CD4-positive, alpha-beta T cell treated with Interleukin-12 subunit alpha and Interleukin-12 subunit beta, for 1 hour (primary cell): ENCODE measurements at places on chromosomes 6 and 20.

GRCh38 chr20:3847429-3847940 lies 851 bp downstream of the MAVS start:
- no peak for DNase-seq

- no peak for DNase-seq
Measured at GRCh38 chr6:684831-685636, 7.9 kb downstream of the EXOC2 start.

GRCh38 chr6:121437851-121438651 lies 2.6 kb downstream of the GJA1 start:
- no peak for DNase-seq

DNA sequence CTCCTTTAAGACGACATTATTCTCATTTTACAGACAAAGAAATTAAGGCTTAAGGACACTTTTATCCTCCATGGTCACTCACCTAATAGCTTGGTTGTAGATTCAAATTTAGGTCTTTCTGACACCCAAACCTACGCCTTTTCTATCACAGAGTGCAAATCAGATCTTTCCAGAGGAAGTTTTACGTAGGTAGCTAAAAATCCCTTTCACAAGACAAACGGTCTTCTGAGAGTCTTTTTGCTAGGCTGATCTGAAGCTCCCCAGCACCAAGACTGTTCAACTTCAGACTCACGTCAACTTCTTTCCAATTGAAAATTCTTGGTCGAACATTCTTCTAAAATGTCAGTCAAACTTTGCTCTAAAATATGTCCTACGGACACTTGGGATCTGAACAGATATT lies 46.5 kb downstream of the BLOC1S5 start:
- no peak for DNase-seq

DNA sequence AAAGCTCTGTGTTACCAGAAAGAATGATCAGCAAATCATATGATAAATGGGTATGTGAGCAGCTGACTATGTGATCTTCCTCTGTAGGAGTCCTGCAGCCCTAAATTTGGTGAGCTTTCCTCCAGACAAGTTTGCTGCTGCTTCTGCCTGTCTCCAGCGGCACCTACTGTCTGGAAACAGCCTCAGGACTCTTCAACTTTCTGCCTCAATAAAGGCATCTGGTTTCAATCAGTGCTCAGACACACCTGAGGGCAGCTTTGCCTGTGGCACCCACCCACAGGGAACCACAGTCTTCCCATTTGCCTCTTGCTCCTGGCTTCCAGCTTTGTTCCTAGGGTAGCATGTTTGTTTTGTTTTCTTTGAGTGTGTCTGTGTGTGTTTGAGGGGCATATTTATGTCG lies 727.9 kb upstream of the MAN1A1 start:
- DNase-seq: no peak

GRCh38 chr20:35992713-35993335 lies 24.4 kb downstream of the CNBD2 start:
- DNase-seq: peak; percentile 70

GRCh38 chr6:77228279-77228678 lies 235.0 kb downstream of the HTR1B start:
- no peak for DNase-seq

GRCh38 chr6:122389704-122390372 lies 9.6 kb upstream of the HSF2 start:
- no peak for DNase-seq

DNA sequence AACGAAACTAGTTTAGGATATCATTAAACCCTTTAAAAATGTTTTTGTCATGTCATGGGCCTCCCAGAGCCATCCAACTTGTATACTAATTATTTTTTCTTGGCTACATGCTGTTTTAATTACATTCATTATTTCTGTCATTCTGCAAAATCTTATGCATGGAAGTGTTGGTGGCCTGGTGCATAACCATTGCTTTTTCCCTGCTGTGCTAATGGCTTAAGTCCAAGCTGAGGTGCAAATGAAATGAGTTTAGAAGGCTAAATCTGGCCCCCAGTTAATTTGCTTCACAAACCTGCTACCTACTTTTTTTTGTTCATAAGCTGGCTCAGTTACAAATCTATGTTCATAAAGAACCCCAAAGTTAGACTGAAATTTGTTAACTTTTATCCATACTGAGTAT lies 1249.9 kb downstream of the EPHA7 start:
- DNase-seq: no peak

- peak; percentile 30 for DNase-seq
Measured at GRCh38 chr20:43840382-43841070, 74.1 kb upstream of the TOX2 start.

GRCh38 chr20:60926831-60927230 lies 325.2 kb upstream of the CDH4 start:
- DNase-seq: no peak

DNA sequence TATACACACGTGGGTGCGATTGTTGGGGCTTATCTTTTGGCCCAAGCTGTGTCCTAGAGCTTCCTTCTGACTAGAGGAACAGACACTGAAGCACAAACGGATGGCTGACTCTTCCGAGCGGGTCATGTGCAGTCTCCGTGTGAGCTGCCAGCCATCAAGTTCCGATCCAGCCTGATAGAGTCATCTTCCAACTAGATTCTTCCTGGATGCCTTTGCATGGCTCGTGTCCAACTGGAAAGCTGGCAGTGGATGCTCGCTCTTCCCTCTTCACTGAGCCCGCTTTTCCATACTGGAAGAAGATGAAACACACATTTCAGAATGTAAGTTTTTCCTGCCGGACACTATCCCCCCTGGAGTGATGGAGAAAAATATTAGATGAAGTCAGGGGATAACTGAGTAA lies 148.1 kb downstream of the SCML4 start:
- DNase-seq: no peak

DNA sequence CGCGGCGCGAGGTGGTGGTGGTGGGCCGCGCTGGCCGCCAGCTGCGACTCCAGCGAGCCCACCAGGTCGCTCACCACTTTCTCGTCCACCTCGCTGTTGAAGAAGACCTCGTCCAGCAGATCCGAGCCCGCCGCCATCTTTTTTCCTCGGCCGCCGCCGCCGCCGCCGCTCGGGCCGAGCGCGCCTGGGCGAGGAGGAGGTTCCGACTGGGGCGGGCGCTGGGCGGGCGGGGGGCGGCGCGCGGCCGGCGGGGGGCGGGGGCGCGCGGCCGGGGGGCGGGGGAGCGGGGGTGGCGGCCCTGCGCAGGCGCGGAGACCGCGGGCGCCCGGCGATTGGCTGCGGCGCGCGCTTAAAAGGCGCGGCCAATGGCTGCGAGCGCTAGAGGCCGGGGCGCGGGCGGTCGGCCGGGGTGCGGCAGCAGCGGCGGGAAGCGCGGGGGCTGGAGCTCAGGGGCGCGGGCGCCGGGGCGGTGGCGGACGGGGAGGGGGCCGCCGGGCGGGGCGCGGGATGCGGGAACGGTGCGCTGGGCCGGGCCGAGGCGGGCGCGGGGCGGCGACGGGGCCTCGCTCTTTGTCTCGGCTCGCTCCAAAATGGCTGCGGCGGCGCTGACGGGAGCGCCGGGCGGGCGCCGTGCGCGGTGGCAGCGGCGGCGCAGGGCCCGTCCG lies at the start of gene TAF4:
TAF4 (minus strand) TSS at position 208 of the 665 bp plus-strand sequence; CDS start at position 137, 71 bp downstream.
- DNase-seq: peak; percentile 88

DNA sequence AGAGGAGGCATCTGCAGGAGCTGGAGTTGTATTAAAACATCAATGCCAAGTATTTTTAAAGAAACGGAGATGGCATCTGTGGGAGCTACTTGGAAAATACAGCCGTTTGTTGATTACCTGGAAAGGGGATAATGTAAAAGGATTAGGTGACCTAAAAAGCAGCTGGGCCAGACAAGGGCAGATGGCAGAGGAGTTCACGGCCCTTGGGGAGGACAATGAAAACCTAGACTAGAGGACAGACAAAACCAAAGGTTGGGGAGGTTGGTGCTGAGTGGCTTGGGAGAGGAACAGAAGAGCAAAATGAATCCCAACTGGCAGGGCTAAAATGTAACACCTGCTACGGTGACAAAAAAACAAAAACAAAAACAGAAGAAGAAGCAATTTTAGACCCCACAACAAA lies 260.5 kb upstream of the JARID2 start:
- no peak for DNase-seq

- peak; percentile 78 for DNase-seq
Measured at GRCh38 chr20:2742934-2743559, 50.5 kb downstream of the EBF4 start.

DNA sequence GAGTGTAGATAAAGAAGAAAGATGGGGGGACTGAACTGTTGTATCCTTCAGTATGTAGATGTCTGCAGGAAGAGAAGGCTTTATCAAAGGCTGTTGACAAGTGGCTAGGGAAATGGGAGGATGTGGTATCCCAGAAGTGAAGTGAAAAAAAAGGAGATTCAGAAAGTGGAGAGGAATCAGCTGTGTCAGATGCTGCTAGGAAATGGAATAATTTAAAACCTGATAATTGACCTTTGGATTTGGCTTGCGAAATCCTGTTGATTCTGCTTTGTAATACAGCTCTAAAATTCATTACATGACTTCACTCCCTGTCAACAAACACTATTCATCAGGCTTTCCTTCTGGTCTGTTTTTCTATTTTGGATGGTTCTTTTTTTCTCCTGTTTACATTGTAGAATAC lies 41.7 kb downstream of the PHF3 start:
- DNase-seq: no peak

GRCh38 chr6:11428895-11429294 lies 108.7 kb upstream of the TMEM170B start:
- no peak for DNase-seq

DNA sequence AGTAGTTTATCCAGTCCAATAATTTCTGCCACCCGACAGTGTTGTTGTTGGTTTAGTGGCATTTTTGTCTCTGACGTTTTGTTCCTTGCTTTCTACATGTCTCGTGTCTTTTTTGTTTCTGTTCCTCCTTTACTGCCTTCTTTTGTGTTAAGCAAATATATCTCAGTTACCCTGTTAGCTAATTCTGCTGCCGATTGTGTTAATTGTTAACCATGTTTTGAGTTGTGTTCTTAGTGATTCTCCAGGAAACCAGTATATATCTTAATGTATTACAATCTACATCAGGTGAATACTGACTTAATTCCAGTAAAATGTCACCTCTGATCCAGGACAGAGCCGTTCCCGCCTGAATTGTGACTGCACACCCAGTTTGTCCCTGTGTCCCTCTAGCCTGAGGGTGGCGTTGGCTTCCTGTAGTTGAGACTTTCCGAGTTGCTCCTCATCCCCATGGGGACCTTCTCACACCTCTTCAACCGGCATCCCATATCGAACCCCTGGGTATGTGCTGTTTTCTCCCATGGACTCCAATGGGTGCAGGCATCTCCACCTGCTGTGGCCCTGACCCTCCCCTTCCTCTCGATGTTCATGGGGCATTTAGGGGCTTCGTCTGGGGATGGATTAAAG lies 35.8 kb upstream of the BHLHE23 start:
- no peak for DNase-seq

DNA sequence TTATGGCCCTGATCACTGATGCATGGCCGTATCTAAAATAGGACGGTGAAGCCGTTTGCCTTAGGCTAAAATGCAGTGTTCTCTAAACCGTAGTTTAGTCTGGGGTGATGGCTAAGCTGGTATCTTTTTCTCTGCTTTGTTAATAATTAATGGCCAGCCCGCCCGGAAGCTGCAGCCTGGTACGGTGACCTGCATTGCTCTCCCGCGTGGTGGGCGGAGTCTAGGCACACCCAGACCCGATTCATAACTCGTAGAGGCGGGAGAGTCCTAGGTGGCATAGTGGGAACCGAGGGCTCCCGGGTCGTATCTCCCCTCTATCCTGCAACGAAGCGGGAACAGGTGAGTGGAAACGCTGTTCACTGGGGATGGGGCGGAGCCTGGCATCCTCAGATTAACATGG lies 5.5 kb downstream of the CDH4 start:
- no peak for DNase-seq

DNA sequence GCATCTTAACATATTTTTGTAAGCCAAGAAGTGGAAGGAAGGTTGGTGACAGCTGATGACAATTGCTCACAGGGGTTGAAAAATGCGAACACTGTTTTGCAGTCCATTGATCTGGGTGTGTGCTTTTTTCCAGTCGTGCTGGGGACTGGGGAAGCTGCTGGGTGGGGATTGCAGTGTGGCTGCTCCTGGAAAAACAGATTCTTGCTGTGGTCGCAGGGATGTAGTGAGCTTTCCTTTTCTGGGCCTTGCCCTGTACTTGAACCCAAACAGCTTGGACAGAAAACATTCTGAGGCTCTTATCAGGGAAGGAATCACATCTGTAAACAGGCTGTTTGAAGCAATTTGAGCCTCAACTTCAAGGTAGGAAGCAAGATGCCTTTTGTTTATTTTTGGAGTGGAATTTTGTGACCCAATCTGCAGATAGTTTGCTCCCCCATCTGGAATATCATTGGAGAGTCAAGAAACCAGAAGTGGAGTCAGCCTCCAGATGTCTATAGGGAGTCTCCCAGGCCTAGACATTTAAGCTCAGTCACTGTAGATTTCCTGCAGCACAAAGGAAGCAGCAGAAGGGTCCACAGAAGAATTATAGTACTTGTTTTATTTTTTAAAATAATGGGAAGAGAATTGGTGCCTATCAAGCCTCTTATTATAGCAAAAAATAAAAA lies 279.2 kb upstream of the FERMT1 start:
- no peak for DNase-seq

GRCh38 chr20:3239026-3239866 lies at the start of gene SLC4A11:
Gene SLC4A11, minus strand, starts transcription at chr20:3239190. Its CDS starts 53 bp downstream, at chr20:3239137.
- DNase-seq: peak; percentile 37

DNA sequence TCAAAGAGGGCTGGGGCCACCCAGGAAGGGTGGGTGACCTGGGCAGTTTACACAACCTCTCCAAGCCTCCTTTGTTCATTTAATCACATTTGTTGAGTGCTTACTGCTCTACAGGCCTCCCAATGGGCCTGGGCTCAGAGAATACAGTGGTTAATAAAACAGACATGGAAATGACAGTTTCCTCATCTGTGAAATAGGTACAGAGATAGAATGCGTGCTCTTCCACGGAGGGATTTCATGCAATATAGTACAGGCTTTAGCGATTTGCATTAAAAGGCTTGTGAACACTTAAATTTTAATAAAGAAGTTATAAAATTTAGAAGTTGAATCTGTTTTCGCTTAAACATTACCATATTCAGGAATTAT lies 802 bp upstream of the FERMT1 start:
- DNase-seq: no peak

DNA sequence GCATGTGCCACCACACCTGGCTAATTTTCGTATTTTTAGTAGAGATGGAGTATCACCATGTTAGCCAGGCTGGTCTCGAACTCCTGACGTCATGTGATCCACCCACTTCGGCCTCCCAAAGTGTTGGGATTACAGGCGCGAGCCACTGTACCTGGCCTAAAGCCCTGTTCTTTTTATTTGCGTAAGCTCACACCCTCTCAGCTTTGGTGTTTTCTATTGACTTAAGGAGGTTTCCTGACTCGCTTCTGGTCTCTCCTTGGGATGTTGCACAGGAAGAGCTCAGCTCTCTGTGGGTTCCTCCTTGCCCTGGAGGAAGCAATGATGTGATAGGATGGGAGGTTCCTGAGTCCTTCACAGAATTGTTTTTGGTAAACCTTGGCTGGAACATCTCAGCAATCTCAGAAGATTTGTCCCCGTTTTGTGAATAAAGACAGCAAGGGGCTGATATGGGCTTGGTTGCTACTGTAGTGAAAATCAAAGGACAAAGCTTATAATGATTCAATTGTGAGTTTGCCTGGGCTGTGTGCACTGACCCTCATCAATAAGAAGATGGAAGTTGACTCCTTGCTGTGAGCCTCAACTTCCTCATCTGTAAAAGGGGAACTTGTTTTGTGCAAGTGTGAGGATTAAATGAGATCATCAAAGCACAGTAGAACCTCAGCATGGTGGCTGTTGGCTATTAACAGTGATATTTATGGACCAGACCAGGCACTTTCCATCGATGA lies 27.0 kb downstream of the TOX2 start:
- no peak for DNase-seq
